ENCODE measurements at places on chromosomes 7 and 10.

GRCh38 chr10:50990568-50991455 is 83.5 kb upstream of the PRKG1 start:
- DNase-seq, result peak; percentile 75

DNA sequence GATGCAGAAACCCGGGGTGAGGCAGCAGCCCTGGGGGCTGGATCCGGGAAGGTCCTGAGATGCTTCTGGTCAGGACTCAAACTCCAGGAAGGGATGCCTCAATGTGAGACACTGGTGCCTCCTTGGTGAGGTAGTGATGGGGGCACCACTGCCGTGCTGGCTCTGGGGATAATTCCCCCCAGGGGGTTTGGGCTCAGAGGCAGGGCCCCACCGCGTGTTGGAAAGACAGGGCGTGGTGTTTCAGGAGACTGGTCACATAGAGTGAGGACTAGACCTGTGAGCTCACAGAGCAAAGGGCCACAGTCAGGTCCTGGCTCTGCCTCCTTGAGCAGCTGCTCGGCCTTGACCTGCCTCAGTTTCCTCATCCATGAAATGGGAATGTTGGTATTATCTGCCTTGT is 361.9 kb downstream of the GLRX3 start:
- peak; percentile 15 for DNase-seq

DNA sequence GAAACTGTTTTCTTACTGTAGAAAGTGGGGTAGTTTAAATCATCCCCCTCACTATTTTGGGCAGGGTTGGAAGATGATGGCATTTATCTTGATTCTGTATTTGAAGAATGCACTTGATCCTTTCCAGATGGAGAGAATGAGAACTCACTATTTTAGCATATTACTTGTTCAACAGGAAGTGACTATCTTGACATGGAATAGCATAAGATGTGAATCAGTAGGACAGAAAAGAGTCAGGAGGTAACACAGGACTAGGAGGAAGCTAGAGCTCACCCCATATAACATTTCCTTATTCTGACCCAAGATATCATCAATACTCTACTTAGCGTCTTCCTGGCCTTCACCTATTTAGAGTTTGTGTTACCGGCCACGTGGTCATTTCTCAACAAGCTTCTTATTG is 400.2 kb downstream of the PHTF2 start:
- DNase-seq, result no peak

- no peak for DNase-seq
Observed at GRCh38 chr10:43653746-43654145, 5.1 kb upstream of the ZNF32 start.

DNA sequence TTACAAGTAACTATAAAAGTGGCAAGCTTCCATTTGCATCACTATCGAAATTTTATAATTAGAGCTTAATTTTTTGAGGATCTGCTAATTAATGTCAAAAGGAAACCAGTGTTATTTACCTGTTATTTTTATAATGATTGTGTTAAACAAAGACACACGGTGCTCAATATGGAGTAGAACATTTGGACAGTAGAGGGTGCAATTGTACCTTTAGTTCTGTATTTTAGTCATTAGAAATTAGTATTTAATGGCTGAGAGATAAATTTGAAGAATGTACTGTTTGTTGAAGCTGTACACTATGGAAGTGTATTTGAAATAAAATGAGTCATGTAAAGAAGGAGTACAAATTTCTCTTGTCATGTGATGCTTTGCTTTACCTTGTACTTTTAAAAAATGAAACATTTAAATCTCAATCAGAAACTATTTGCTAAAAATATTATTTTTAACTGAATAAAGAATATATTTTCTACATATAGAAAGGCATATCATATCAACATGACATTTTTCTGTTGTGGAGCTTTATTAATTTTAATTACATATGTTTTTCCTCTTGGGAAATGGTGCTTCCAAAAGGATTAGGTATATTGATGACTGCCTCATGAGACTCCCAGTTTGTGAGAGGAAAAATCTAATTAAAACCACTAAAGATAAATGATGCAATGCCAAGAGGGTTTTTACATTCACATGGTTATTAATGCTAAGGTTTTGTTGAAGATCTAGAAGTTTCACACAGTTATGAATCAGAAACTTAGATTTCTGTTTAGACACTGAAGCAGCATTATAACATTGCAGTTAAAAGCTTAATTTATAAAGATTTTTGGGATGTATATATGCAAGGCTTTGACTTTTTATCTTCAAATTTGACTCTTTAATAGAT is 10.4 kb upstream of the PRKG1 start:
- no peak for DNase-seq

GRCh38 chr7:24346129-24346528 is 62.1 kb downstream of the NPY start:
- peak; percentile 46 for DNase-seq

DNA sequence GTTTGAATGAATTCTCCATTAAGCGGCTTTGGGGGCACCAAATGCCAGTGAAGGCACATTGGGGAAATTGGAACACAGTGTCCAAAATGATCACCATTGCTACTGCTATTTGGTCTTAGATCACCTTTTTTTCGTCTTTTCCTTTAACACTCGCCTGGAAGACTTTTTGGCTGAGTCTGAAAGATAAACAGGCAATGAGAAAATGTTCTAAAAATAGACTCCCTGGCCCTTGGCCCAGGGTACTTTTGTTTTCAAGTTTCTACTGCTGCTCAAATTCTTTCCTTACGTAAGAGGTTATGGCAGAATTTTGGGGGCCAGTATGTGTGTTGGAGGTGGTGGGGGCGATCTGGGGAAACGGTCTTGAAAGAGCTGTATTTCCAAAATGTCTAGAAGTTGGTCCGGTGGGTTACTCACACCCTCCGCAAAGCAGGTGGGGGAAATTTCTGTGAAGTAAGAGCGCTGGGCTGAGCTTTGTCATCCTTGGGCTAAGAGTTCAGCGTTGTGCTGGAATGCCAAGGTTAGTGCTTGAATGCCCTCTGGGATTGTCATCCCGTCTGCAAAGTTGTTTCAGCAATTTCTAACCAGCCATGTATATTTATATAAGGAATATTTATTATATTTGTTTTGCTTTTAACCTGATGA is 1.3 kb upstream of the ITPRIP start:
- DNase-seq, result no peak

DNA sequence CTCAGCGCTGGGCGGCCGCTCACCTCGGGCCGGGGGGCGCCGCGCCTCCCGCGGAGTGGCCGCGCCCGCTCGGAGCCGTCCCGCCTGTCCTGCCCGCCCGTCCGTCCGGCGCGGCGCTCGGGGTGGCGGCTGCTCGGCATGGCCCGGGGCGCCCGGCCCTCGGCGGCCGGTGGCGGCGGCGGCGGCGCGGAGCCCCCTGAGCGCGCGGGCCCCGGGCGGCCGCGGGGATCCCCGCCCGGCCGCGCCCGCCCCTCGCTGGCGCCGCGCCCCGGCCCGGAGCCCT is 338 bp downstream of the SDK1 start:
- DNase-seq, result no peak

GRCh38 chr7:2209146-2209960 is 23.4 kb downstream of the MAD1L1 start:
- DNase-seq, result peak; percentile 84

DNA sequence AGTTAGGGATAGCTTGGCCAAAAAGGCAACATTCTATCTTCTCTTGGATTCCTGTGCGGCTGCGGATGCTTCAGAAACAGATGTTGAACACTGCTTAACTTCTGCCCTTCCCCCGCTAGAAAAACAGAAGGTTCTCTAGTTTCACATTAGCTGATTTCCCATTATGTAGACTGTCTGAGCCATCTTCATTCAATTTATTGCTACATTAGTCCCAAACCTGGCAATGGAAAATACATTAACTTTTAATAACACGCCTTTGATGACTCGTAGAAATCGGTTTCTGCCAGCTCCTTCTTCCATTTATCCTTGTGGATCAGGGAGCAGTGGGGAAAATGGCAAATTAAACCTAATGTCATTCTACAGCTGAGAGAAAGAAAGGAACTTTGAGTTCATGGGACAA is 119.9 kb downstream of the SLC16A9 start:
- no peak for DNase-seq

- no peak for DNase-seq
Observed at GRCh38 chr10:12556039-12556438, 206.7 kb downstream of the CAMK1D start.

DNA sequence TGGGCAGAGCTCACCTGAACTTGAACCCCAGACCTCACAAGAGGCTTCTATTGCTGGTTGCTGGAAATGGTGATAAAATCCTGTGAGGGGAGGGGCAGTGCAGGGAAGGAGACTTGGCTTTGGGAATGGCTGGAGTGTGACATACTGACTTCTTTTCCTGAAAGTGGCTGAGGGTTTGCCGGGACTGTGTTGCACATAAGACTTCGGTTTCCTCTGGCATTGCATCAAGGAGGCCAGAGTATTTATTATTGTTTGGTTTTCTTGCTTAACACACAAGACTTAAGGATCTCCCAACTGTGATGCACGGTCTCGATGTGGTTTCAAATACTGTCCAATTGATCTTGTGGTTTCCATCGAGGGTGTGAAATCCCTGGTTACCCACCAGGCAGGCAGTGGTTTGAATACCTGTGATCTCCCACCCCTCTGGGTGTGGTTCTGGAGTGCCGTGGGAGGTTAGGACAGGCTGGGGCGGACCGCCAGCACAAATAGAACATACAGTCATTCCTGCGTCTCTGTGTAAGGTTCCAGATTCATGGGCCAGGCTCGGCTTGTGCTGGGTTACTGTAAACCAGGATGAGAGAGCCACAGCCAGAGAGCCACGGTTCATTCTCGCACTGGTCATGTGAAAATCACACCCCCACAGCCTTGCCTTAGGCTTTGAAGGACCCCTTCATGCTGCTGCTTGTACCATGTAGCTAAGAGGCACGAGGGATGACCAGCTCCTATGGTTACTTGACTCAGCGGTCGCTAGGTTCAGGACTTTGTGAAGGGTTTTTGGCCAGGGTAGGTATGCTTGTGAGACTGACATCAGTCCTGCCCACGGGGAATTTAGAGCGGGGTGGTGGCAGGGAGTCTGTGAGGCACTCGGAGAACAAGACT is 39.2 kb downstream of the WBP1L start:
- peak; percentile 70 for DNase-seq

DNA sequence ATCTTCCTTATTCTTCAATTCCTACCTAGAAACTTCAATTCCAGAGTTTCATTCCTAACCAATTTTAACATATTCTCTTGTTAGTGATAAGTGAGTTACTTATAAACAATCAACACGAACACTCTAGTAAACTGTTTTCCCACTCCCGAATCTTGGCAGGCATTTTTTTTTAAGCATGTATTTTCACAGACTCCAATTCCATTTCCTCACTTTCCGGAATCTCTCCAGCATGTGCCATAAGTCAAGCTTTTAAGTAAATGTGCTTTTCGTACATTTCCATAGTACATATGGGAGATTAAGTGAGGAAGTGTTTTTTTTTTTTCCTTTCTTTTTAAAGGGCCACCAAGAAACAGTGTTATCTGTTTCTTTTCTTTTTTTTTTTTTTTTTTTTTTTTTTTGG is 89.1 kb downstream of the FGFR2 start:
- DNase-seq, result no peak

- no peak for DNase-seq
Observed at GRCh38 chr7:41420421-41420820, 282.5 kb downstream of the INHBA start.

DNA sequence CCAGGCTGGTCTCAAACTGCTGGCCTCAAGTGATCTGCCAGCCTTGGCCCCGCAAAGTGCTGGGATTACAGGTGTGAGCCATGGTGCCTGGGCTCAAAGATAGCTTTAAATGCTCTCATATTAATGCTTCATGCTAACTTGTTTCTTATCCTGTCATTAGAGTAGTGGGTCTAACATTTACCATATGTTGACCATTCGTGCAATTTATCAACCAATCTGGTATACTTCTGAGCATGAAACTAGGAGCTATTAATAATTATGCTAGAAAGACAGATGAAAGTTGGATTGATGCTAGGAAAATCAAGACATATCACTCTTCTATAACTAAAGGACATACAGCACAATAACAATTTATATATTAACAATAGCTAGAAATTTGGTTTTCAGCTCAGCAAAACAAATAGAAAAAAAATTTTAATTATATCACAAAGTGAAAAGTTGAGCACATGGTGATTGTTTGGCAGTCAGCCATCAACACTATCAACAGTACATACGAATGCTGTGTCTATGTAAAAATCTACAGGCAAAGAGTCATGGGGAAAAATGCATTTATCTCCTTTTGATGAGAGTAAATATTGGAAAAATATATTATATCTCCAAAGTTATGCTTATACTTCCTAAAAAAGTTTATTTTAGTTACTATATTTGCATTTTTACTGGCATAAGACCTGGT is 112.1 kb upstream of the ABCB5 start:
- DNase-seq, result no peak

DNA sequence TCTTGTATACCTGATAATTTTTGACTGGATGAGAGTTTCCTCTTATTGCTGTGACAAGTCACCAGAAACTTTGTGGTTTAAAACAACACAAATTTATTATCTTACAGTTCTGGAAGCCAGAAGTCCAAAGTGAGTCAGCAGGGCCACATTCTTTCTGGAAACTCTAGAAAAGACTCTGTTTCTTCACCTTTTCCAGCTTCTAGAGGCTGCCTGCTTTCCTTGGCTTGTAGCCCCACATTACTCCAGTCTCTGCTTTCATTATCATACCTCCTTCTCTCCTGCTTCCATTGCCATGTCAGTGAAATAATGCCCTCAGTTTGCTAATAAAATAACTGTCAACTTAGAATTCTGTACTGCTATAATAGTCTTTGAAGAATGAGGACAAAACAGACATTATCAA is 65.3 kb downstream of the VCL start:
- no peak for DNase-seq

DNA sequence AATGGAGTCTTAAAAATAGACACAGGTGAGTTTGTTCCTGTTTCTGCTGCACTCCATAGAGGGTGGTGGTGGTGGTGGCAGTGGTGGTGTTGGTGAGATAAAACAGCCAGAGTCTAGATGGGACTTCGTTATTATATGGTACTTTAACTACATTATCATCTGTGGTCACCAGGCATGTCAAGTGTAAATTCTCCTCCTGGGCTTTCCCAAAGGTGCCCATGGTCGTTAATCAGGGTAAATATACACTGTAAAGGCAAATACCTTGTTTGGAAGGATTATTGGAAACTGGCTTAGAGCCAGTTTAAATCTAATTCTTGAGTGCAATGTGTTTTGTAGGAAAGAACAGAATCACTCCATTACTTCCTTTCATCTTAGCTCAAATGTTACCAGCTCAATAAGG is 21.5 kb upstream of the COMMD3 start:
- DNase-seq, result no peak

GRCh38 chr7:121563177-121563576 is 167.1 kb upstream of the FAM3C start:
- DNase-seq, result no peak

DNA sequence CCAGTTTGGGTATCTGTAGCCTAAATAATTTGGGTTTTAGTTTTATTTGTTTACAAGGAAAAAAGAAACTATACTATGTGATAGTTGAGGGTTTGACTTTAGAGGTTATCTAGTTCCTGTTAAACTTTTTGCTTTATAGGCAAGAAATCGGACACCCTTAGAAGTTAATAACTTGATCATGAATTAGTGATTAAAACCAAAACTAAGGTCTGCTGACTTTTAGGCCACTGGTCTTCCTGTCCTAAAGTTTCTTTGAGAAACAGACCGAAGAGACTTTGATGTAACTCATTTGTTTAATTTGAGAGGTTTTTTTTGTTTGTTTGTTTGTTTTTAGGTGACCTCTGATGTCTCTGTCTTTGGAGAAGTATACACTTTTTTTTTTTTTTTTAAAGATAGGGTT is 59.7 kb downstream of the PHTF2 start:
- no peak for DNase-seq

GRCh38 chr10:109961174-109962001 is 38.1 kb upstream of the XPNPEP1 start:
- DNase-seq, result no peak

- no peak for DNase-seq
Observed at GRCh38 chr10:43610636-43611035, 4.4 kb downstream of the ZNF485 start.
